NCI-H1436 (cell line): ENCODE measurements at places on chromosomes 7 and 10.

DNA sequence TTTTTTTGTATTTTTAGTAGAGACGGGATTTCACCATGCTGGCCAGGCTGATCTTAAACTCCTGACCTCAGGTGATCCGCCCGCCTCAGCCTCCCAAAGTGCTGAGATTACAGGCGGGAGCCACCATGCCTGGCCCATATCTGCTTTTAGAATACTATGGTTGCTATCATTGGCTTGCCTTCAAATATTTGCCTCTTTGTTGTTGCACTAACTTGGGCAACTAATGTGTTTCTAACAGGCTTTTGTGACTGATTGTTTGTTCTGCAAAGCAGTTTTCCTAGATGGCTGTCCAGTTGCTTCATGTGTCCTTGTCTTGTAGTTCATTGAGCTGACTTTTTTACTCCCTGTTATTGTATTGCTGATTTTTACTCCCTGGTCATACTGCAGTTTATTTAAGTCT, 9.7 kb downstream of the VDAC2 start:
- DNase-seq: no peak

- no peak for DNase-seq
These were observed 18.3 kb upstream of the AGAP5 start for GRCh38 chr10:73716251-73716650.

DNA sequence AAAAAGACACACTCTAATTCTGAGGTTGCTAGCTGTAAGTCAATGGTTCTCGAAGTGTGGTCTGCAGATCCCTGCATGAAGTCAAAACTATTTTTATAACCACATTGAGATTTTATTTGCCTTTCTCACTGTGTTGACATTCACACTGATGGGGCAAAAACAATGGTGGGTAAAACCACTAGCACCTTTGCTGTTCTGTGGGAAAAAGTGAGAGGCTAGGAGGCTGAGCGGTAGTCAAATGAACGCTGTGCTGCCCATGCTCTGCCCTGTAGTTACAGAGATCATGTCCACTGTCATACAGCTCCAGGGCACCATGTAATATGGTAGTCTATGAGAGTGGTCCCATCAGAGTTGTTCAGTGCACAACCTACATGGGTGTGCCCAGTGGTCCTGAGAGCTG, 21.6 kb upstream of the PDCD4 start:
- no peak for DNase-seq

DNA sequence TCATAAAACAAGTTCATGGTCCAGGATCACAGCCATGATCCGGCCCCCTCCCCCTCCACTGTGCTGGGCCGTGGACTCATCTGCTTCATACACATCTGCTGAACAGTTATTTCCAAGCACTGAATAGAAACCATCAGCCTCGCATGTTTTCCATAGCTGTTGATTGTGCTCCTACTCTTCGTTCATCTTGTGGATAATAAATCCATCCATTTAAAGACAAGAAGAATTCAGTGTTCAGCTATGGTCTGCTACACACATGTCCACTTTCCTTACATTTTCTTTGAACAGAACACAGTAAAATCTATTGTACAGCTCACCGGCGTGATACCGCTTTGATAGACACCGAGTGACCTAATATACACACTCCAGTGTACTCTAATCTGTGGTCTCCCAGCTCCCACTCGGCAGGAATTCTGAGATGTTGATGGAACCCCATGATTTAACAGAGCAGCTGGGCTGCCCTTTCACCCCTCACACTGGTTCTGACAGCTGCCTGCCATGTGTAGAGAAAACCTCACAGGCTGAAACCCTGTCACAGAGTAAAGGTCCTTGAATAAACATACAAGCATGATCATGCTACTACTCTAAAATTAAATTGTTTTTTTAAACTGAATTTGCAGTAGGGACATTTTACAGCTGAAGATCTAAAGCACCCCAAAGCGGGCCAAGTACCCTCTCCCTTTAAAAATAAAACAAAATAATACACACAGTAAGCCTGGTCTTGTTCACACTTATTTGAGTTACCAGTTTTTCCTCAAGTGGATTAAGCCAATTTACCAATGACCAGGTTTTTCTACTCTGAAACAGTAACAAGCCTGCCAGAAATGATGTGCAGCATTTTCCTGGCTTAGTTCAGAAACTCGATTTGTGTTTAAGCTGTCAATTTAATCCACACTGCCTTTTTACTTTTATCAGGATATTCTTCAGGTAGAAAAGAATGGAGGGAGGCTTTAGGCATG, 95.1 kb upstream of the FZD1 start:
- no peak for DNase-seq

GRCh38 chr10:68598978-68599770, 39.0 kb downstream of the TET1 start:
- DNase-seq: no peak

DNA sequence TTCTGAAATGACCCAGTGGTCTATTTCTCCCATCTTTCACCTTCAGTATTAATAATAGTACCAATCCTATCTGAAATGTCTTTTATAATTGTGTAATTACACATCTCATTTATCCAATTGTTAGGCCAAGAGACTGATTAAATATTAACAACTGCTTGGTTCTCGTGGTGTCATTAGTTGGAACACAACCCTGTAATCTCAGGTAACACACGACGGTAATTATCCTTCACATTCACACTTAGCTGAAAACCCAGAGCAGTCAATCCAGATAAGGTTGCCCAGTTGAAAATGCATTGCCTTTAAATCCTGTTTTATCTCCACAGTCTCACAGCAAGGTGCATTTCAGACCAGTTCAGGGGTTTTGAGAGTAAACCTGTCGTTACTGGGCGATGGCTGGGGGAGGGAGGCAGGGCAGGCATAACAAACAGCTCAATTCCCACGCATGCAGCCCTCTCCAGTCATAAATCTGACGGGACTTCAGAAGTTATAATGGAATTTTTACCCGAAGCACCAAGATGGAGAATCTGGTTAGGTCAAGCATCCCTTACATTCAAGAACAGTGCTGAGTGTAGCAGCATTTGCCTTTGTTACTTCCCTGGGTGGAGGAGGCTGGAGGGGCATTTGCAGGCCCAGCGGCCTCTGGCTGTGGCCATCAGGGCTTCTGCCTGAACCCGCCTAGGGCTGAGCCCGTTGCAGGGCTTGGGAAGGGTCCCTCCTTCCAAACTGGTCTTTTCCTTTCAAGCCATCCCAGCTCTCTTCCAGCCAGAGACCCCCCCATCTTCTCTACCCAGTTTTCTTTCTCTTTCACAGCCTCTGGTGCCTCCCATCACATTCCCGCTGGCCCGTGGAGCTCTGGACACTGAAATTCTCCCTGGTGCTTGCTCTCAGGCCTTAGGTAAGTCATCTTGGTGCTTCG, 201.0 kb upstream of the LYZL2 start:
- DNase-seq: no peak

- no peak for DNase-seq
These were observed 604.4 kb upstream of the LRRN3 start for GRCh38 chr7:110486549-110486948.

GRCh38 chr7:80699045-80699638, 60.7 kb downstream of the CD36 start:
- DNase-seq: peak; percentile 45

DNA sequence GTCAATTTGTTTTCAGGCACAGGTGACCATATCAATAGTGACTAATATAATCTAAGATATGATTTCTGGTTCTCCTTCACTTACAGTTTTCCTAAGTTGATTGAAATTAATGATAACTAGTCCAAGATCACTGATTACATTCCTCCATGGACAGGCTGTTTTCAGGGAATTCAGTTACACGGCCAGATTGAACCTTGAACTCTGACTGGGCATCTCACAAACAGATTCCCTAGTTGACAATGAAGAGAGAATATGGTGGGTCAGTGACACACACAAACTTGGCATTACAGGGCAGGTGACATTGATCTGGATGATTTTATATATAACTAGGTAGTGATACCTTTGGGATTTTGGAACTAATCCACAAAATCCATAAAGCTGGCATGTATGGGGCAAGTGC, 110.2 kb upstream of the EGR2 start:
- no peak for DNase-seq
